ENCODE measurements at places on chromosomes 5 and 9.

DNA sequence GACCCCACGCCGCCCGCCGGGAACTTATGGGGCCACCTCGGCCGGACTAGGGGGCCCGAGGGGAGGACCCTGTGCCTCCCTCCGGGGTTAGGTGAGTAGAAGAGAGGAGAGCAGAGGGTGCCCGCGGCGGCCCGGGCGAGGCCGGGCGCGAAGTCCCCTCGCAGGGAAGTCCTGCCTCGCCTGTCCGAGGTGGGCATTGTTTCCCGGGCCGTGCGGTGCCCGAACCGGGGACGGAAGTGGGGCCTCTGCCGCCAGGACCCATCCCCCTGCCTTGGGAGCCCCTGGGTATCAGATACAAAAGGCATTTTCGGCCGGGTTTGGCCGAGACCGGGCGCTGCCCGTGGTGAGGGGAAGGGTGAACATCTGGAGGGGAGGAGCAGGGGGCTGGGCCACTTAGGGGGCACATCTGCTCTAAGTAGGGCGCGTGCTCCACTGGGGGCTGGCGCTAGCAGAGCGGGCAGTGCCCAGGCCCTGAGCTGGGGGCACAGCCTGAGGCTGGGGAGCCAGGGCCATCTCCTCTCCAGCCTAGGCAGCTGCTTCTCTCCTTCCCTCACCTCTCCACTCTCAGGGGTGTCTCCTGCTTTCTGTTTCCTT lies 48.2 kb downstream of the DAB2IP start:
- no peaks in the 10 kb centered on the region for H3K36me3 ChIP-seq
- peak overlapping the region; percentile 78 for H3K4me3 ChIP-seq
- H3K4me1 ChIP-seq = peaks cover 9% of the 10 kb centered on the region
- peak; percentile 19 for DNase-seq

DNA sequence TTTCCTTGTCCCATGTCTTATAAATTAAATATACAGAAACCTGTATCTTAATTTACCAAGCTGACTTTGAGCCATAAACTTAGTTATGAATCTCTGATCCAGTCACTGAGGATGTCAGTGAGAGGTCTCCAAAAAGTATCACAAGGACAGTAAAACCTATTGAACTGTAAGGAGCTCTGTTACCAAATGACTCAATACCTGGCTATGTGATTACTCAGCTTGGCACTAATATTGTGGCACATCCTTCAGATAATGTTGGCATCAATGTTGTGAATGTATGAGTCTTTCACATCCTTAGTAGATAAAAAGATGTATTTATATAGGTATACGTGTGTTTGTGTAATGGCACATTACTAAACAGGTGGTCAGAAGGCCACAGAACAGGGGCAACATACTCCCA lies 18.0 kb upstream of the CAPSL start:
- no peak overlapping the region for H3K4me3 ChIP-seq
- H3K4me1 ChIP-seq = peaks cover 5% of the 10 kb centered on the region
- H3K27ac ChIP-seq = no peak overlapping the region
- H3K36me3 ChIP-seq = peaks cover 2% of the 10 kb centered on the region
- peaks cover 3% of the 10 kb centered on the region for H3K27me3 ChIP-seq
- no peak for DNase-seq

- H3K36me3 ChIP-seq = no peaks in the 10 kb centered on the region
- H3K4me1 ChIP-seq = peaks cover 5% of the 10 kb centered on the region
- H3K27me3 ChIP-seq = no peaks in the 10 kb centered on the region
- no peak overlapping the region for H3K27ac ChIP-seq
- no peak for DNase-seq
Observed at GRCh38 chr5:83866181-83866580, 145.5 kb upstream of the HAPLN1 start.

GRCh38 chr9:128684325-128685199 lies 4.5 kb upstream of the SET start:
- H3K4me1 ChIP-seq = peaks cover 32% of the 10 kb centered on the region
- peak overlapping the region; percentile 97 for H3K4me3 ChIP-seq
- H3K27me3 ChIP-seq = no peaks in the 10 kb centered on the region
- H3K27ac ChIP-seq = peak overlapping the region; percentile 98

DNA sequence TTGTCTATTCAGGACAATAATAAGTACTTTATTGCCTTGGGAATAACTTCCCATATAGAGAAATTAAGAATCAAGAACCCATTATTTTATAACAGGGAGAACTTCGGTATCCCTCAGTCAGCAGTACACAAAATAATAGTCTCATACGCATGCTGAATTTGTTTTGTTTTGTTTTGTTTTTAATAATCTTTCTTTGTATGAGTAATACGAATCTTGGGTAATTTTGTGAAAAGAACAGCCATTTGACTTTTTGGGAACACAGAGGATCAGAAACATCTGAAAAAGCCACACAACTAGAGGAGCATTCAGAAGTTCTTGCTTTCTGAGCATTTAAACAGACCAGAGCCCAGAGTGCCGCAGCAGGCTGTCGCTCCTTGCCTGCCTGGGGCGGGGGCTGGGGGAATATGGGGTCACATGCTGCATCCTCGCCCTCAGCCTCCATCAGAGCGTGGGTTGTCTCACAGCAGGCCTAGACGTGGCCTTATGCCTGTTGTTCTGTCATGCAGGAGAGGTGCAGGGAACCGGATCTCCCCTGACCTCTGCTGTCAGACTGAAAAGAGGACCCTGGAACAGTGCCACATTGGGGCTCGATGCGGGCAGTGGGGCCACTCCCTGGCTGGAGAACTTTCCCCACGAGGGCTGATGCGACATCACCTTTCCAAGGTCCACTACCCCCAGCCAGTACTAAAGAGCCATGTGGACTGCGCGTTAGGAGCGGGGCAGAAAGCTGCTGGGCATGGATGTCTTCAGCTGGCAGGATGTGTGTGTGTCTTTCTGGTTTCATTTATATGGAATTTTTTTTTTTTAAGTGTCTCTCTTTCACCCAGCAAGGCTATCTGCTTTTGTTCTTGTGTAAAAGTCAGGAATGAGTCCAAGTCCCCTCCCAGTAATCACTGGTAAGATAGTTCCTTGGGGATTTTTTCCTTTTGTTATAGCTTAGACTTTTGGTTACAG lies 133.4 kb upstream of the OTULINL start:
- H3K27ac ChIP-seq = no peak overlapping the region
- no peaks in the 10 kb centered on the region for H3K27me3 ChIP-seq
- peaks cover 12% of the 10 kb centered on the region for H3K4me1 ChIP-seq
- peaks cover 8% of the 10 kb centered on the region for H3K36me3 ChIP-seq
- H3K4me3 ChIP-seq = no peak overlapping the region

DNA sequence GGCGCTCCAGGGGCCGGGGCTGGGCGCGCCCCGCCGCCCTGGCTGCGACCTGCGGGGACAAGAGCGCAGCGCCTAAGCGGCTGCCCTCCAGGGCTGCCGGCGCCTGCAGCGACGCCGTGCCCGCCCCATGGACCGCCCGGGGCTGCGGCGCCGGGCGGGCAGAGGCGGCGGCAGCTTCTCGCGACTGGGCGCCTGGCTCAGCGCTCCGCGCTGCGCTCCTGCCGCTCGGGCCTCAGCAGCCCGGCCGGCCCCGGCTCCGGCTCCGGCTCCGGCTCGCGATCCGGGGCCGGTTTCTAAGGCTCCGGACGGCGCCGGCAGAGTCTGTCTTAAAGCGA lies at the start of gene PITX1:
PITX1 (minus strand) TSS at position 328 of the 335 bp plus-strand sequence. CDS start 347 bp downstream, outside the sequence.
- H3K27ac ChIP-seq = peak within 1 kb of the TSS; percentile 93
- DNase-seq = no peak
- H3K4me3 ChIP-seq = peak within 1 kb of the TSS; percentile 78
- peaks cover 21% of the 10 kb centered on the region for H3K4me1 ChIP-seq

DNA sequence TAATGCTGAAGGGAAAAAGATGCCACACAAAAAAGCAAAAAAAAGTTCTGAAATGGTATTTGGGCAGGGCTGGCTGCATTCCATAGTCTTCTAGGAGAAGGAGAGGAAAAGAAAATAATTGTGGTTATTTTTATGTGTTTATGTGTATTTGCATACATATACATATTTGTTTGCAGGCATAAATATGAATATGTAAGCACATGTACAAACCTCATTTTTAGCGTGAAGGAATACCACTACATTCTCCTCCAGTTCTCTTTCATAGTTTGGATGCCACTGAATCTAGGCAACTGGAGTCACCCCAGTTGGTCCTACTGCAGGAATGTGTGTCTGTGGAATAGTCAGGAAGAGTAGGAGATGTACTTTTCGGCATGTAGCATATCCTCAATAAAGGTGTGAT lies 181.1 kb downstream of the YTHDC2 start:
- H3K27me3 ChIP-seq = peaks cover 34% of the 10 kb centered on the region
- no peak overlapping the region for H3K27ac ChIP-seq
- peaks cover 7% of the 10 kb centered on the region for H3K4me1 ChIP-seq
- no peaks in the 10 kb centered on the region for H3K36me3 ChIP-seq
- no peak overlapping the region for H3K4me3 ChIP-seq

DNA sequence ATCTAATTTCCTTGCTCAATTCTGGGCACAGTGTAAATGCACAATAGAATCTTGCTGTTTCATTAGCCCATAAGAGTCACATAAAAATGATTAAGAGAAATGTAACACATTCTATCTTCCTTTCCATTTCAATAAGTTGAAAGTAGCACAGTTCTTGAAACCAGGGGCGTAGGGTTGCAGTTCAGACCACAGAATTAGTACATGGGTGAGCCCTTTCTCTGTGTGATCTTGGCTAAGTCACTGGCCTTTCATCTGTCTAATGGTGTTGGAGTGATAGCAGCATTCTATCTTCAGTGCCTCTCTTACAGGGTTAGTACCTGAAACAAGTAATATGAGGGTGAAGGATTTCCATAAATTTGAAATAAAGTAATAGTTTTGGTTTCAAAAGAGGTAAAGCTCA lies 445.3 kb upstream of the ZNF462 start:
- no peak overlapping the region for H3K27ac ChIP-seq
- H3K27me3 ChIP-seq = no peaks in the 10 kb centered on the region
- no peak overlapping the region for H3K4me3 ChIP-seq
- no peak for DNase-seq
- H3K4me1 ChIP-seq = peaks cover 2% of the 10 kb centered on the region

DNA sequence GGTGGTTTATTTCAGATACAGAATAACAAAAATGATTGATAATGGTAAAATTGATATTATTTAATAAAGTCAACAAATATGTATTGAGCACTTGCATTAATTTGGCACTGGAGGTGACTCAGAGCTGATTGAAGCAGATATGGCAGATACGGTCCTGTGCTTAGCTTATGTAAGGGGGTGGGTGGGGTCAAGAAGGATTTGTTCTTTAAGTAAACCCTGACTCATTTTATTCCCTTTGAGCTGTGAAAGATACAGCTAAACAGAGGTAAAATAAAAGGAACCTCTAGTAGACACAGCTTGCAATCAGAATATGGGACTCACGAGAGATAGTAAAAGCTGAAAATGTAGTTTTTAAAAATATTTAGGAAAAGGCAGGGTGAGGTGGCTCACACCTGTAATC lies 201.3 kb upstream of the CLINT1 start:
- H3K27me3 ChIP-seq = peaks cover 8% of the 10 kb centered on the region
- DNase-seq = no peak
- no peak overlapping the region for H3K4me3 ChIP-seq
- no peak overlapping the region for H3K27ac ChIP-seq
- no peaks in the 10 kb centered on the region for H3K36me3 ChIP-seq
- H3K4me1 ChIP-seq = peaks cover 2% of the 10 kb centered on the region

- no peaks in the 10 kb centered on the region for H3K36me3 ChIP-seq
- no peak overlapping the region for H3K4me3 ChIP-seq
- no peak overlapping the region for H3K27ac ChIP-seq
- no peak for DNase-seq
- H3K4me1 ChIP-seq = peaks cover 3% of the 10 kb centered on the region
Observed at GRCh38 chr5:60495644-60496520, 204.1 kb downstream of the DEPDC1B start.

DNA sequence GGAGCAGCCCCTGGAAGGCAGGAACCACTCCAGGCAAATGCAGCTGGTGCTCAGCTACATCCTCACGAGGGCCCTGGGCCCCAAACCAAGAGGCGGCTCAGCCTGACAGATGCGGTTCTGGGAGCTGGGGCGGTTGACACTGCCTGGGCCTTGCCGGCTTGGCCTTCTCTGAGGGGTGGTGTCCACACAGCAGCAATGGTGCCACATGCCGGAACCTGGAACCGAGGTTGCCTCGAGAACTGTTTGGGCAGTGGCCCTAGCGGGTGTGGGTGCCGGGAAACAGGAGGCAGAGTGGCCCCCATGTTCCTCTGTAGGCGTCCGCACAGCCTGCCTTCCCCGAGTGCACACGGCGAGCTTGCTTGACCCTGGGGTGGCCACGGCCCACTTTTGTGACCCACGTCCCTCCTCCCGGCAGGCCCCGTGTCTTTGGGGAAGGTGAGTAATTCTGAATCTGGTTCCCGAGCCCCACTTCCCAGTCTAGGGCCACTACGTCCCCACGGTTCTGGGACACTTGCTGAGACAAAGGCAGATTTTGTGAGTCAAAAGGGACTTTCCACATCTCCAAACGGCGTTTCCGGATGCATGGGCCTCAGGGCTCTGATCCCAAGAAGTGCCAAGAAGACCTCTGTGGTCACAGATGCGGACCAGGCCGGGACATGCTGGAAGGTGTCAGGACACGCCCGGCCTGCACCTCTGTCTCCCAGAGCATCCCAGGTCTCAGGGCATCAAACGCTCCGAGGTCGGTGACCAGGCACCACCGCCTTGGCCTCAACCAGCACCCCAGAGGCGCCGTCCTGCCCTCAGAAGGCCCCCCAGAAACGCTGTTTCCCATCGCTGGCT lies 27.7 kb upstream of the SLC12A7 start:
- DNase-seq = no peak
- H3K27ac ChIP-seq = no peak overlapping the region
- peaks cover 21% of the 10 kb centered on the region for H3K27me3 ChIP-seq
- no peaks in the 10 kb centered on the region for H3K36me3 ChIP-seq

GRCh38 chr9:14554886-14555285 lies 138.3 kb downstream of the ZDHHC21 start:
- H3K4me3 ChIP-seq = no peak overlapping the region
- no peaks in the 10 kb centered on the region for H3K36me3 ChIP-seq
- no peak for DNase-seq
- no peak overlapping the region for H3K27ac ChIP-seq

DNA sequence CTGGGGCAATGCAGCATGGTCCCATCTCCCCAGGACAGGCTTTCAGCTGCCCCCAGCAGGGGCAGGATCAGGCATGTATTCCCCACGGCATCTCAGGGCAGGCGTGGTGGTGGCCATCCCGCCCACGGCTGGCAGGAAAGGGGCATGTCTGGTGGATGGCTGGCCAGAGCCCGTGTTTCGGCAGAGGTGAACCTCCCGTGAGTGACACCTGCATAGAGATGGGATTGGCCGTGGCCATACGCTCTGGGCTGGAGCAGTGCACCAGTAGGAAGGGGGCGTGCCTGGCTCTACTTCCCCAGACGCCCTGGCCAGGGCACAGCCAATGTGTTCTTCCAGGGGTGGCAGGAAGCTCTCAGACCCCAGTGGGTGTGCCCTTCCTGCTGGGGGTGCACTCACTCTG lies 139.1 kb downstream of the ZNF354C start:
- H3K36me3 ChIP-seq = no peaks in the 10 kb centered on the region
- H3K27me3 ChIP-seq = no peaks in the 10 kb centered on the region
- no peak overlapping the region for H3K4me3 ChIP-seq
- no peak overlapping the region for H3K27ac ChIP-seq

DNA sequence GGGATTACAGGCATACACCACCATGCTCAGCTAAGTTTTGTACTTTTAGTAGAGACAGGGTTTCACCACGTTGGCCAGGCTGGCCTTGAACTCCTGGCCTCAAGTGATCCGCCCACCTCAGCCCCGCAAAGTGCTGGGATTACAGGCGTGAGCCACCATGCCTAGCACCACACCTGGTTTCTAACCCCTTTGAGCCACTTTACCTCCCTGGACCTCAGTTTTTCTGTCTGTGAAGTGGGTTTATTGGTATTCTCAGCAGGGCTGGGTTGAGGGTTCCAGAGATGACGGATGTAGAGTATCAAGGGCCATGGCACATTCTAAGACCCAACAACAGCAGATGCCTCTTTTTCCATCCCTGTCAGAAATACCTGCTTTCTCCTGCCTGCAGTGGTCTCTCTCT lies 38.6 kb downstream of the AMBP start:
- H3K36me3 ChIP-seq = peaks cover 55% of the 10 kb centered on the region
- H3K27me3 ChIP-seq = no peaks in the 10 kb centered on the region
- H3K4me3 ChIP-seq = no peak overlapping the region
- DNase-seq = no peak
- H3K27ac ChIP-seq = no peak overlapping the region
